ENCODE measurements at places on chromosomes 12 and 14. TPM values are rescaled to one million over a fixed set of nuclear protein-coding genes. Genes with fewer than 3 reads are reported as not detected.

The RPGRIP1 gene
- under 0.01 TPM for total RNA-seq

The HOXC12 gene
- under 0.01 TPM for total RNA-seq

The ASCL1 gene
- not detected for total RNA-seq

The GLIPR1 gene
- total RNA-seq, result 83.2 TPM

The PRB2 gene
- total RNA-seq, result not detected

The DENR gene
- total RNA-seq, result 44.5 TPM

The RERG gene
- not detected for total RNA-seq

The FGF23 gene
- not detected for total RNA-seq

- H3K4me1 ChIP-seq, result no peaks in the 10 kb centered on the region
- H3K4me3 ChIP-seq, result no peak overlapping the region
- H3K27ac ChIP-seq, result no peak overlapping the region
- H3K36me3 ChIP-seq, result no peaks in the 10 kb centered on the region
- no peaks in the 10 kb centered on the region for H3K27me3 ChIP-seq
These were observed 152.6 kb upstream of the NOS1 start for GRCh38 chr12:117514016-117514415.

DNA sequence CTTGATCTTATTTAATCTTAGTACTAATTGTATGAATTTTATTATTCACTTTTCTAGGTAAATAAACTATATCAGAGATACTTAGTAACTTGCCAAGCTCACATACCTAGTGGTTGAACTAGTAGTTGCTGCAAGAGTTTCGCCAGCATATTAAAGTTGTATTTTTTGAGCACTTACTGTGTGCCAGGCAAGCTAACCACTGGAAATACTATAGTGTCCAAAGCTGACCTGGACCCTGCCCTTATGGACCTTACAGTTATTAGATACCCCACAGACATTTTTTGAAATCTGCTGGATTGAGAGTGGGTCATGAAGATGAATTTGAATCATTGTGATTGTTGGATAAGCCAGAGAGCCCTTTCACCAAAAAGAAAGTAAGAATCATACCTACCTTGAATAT is 125.0 kb downstream of the RAD51B start:
- H3K27ac ChIP-seq, result peak overlapping the region; percentile 37
- no peaks in the 10 kb centered on the region for H3K36me3 ChIP-seq
- H3K4me1 ChIP-seq, result peaks cover 36% of the 10 kb centered on the region
- no peak overlapping the region for H3K4me3 ChIP-seq
- DNase-seq, result no peak

DNA sequence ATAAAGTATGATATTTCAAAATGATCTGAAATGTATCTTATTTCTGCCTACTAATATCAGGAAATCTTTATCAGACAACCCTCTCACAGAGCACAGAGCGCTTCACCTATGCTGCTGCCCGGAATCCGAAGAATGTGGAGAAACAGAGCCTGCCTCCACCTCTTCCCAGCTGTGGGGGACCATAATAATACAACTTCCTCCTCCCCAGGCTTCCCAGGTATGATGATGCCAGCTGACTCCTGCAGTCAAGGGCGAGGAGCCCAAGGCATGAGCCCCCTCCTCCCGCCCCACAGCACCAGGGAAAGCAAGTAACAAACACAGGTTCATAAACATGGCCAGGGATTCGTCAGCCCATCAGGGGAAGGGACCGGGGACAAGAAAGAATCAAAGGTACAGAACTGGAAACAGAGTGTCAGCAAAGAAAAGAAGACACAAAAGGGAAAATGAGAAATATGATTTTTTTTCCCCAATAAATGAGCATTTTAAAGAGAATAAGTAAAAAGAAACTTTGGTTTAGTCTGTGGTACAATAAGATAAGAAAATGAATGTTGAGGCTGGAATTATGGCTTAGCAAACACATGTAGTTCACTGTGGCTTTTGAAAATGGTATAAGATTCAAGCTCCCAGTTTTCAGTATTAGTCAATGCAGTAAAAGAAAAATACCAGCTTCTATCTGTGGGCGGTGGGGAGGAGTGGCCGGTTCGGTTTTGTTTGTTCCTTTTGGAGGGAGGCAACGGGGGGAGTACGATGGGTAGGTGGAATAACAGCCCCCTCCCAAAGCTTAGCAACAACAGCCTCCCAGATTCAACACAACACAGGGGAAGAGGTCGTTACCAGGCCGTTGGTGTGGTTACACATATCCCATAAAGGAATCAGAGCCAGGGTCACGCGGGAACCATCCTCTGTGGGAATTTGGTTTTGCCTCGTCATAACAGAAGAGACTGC is 68.3 kb downstream of the SETD3 start:
- DNase-seq, result peak; percentile 92
- H3K4me3 ChIP-seq, result peak overlapping the region; percentile 40
- no peaks in the 10 kb centered on the region for H3K27me3 ChIP-seq

- H3K27ac ChIP-seq, result no peak overlapping the region
- no peaks in the 10 kb centered on the region for H3K36me3 ChIP-seq
- DNase-seq, result peak; percentile 36
- peaks cover 3% of the 10 kb centered on the region for H3K4me1 ChIP-seq
- H3K27me3 ChIP-seq, result no peaks in the 10 kb centered on the region
These were observed 27.8 kb upstream of the AEBP2 start for GRCh38 chr12:19411234-19412204.

DNA sequence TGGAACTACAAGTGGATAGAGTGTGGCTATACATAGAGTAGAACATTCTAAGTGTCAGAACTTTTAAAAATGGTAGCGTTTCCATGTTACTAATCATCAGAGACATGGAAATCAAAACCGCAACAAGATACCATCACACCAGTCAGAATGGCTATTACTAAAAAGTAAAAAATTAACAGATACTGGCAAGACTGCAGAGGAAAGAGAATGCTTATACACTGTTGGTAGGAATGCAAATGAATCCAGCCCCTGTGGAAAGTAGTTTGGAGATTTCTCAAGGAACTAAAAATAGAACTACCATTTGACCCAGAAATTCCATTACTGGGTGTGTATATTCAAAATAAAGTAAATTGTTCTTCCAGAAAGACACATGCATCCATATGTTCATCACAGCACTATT is 518.6 kb downstream of the NELL2 start:
- no peaks in the 10 kb centered on the region for H3K27me3 ChIP-seq
- no peak for DNase-seq
- no peak overlapping the region for H3K4me3 ChIP-seq
- H3K36me3 ChIP-seq, result no peaks in the 10 kb centered on the region

DNA sequence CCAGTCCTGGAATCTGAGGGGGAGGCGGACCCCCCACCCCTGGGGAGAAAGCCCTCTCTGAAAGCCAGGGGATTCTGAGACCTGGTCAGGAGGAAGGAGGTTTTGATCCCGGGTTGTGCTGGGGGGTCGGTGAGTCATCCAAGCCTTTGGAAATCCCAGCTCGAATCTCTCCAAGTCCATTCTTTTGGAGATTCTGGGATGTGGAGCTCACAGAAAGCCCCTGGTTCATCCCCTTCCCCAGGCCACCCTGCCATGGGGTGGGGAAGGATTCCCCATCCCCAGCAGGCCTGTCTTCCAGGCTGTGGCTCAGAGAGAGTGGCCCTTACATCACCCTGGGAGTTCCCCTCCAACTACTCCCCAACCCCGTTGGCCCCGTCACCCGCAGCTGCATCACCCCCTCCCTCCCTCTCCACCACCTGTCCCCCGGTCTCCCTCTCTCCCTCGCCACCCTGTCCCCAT is 14.3 kb downstream of the EXOC3L4 start:
- peak; percentile 97 for DNase-seq
- no peak overlapping the region for H3K27ac ChIP-seq
- no peak overlapping the region for H3K4me3 ChIP-seq
- H3K27me3 ChIP-seq, result peaks cover 12% of the 10 kb centered on the region
- H3K36me3 ChIP-seq, result no peaks in the 10 kb centered on the region

GRCh38 chr12:79635676-79636075 is 55.1 kb downstream of the PAWR start:
- no peaks in the 10 kb centered on the region for H3K36me3 ChIP-seq
- no peak for DNase-seq
- peak overlapping the region; percentile 9 for H3K27ac ChIP-seq

DNA sequence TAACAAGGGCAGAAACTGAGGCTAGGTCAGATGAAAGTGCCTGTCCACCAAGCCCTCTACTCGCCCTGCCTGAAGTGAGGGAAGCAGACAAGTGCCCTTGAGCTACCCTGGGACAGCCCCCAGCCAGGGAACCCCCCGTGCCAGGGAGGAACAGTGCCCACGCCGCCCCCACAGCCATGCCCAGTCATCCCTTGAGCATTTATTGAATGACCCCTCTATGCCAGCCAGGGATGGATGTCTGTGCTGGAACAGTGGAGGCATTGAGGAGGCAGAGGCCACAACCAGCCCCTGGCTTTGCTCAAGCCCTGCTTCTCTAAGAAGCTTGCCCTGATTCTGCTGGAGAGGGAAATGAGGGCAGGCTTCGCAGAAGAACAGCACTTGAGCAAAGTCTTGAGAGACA is 3.7 kb upstream of the AQP6 start:
- peaks cover 61% of the 10 kb centered on the region for H3K27me3 ChIP-seq
- no peak overlapping the region for H3K4me3 ChIP-seq
- no peaks in the 10 kb centered on the region for H3K36me3 ChIP-seq

DNA sequence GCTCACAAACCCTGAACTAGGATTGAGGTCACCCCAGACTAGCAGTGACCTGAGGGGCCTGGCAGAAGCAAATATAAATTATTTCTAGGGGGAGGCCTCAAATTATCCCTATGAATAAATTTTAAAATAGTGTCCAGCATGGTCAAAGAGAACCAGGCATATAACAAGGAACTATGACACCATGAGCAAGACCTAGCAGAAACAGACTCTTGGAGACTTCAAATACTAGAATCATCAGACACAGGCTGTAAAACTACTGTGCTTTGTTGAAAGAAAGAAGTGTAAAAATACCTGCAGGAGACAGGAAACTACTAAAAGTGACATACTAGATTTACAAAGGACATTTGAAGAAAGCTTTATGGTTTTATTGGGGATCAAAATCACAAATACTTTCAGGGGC is 3.2 kb upstream of the BCL7A start:
- no peak overlapping the region for H3K27ac ChIP-seq
- no peaks in the 10 kb centered on the region for H3K27me3 ChIP-seq
- DNase-seq, result peak; percentile 27
- H3K36me3 ChIP-seq, result no peaks in the 10 kb centered on the region
- peaks cover 10% of the 10 kb centered on the region for H3K4me1 ChIP-seq
- no peak overlapping the region for H3K4me3 ChIP-seq

DNA sequence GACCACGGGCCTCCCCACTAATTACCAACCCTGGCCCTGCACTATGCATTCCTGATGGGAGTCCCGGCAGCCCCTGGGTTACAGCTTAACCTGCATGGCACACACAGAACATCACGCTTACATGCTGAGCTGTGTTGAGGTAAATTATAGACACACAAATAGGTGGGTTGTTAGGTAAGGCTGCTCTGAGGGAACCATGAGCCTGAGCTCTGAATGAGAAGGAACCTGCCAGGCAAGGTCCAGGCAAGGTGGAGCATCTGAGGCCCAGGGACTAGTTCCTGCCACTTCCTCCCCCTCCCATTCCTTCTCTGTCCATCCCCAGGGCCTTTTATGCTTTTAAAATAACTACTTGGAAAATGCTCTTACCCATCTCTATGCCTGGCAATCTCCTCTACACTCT is 82.7 kb upstream of the ESRRB start:
- no peak overlapping the region for H3K4me3 ChIP-seq
- no peaks in the 10 kb centered on the region for H3K36me3 ChIP-seq
- no peaks in the 10 kb centered on the region for H3K27me3 ChIP-seq
- H3K27ac ChIP-seq, result no peak overlapping the region
- no peak for DNase-seq

- DNase-seq, result no peak
- H3K4me1 ChIP-seq, result peaks cover 3% of the 10 kb centered on the region
- H3K4me3 ChIP-seq, result no peak overlapping the region
- H3K27me3 ChIP-seq, result no peaks in the 10 kb centered on the region
These were observed 165.1 kb upstream of the AMIGO2 start for GRCh38 chr12:47244835-47245234.

DNA sequence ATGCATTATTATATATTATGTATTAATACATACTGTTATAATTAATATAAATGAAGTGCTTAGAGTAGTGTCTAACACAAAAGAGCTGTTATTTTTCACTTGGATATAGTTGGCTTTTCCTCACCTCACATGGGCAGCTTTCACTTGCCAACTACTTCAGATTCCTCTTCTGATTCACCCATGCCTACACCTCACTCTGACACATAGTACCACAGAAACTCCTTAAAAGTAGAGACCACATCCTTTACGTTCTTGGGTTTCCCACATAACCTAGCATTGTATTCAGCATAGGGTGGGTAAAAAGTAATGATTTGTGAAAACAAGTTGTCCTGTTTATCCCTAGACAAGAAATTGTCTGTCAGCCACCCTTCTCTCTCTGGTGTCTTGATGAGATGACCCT is 61.0 kb downstream of the DIO2 start:
- no peaks in the 10 kb centered on the region for H3K36me3 ChIP-seq
- H3K27ac ChIP-seq, result no peak overlapping the region
- no peak for DNase-seq

GRCh38 chr12:107331912-107332311 is 238.6 kb upstream of the CRY1 start:
- peaks cover 21% of the 10 kb centered on the region for H3K27me3 ChIP-seq
- H3K36me3 ChIP-seq, result no peaks in the 10 kb centered on the region
- H3K4me3 ChIP-seq, result no peak overlapping the region
- no peak overlapping the region for H3K27ac ChIP-seq
- H3K4me1 ChIP-seq, result peaks cover 8% of the 10 kb centered on the region

DNA sequence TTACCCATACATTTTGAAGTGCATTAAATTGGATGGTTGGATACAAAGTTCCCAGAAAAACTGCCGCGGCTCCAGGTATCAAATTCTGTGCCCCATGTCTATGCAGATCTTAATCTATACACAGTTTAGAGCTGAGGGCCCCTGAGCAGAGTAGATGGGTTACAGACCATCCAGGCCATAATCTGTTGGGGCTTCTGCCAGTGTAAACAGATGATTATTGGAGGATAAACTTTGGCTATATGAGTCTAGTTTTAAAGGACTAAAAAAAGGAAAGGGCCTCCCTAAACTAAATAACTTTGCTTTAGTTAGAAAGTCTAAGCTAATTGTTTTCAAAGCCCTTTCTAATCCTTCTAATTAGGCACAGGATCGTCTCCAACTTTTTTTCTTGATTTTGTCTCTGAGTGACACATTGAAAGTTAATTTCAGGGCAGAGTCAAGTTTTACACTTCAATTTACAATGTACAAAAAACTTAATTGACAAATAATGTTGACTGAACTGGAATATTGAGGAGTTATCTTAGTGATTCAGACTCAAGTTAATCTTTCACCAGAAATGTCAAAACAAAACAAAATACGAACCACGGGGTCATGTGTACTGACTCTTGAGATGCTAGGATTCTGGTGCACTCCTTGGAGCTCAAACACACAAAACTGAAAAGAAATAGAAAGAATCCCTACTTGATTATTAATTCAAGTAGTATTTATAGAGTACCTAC is 133.9 kb upstream of the SCAF11 start:
- H3K27ac ChIP-seq, result no peak overlapping the region
- no peak overlapping the region for H3K4me3 ChIP-seq
- no peaks in the 10 kb centered on the region for H3K36me3 ChIP-seq
- peaks cover 8% of the 10 kb centered on the region for H3K4me1 ChIP-seq
- H3K27me3 ChIP-seq, result peaks cover 21% of the 10 kb centered on the region
